ENCODE measurements at places on chromosomes 1 and 21.

GRCh38 chr1:178938959-178939317 lies 68.1 kb upstream of the ANGPTL1 start:
- peak; percentile 50 for DNase-seq

DNA sequence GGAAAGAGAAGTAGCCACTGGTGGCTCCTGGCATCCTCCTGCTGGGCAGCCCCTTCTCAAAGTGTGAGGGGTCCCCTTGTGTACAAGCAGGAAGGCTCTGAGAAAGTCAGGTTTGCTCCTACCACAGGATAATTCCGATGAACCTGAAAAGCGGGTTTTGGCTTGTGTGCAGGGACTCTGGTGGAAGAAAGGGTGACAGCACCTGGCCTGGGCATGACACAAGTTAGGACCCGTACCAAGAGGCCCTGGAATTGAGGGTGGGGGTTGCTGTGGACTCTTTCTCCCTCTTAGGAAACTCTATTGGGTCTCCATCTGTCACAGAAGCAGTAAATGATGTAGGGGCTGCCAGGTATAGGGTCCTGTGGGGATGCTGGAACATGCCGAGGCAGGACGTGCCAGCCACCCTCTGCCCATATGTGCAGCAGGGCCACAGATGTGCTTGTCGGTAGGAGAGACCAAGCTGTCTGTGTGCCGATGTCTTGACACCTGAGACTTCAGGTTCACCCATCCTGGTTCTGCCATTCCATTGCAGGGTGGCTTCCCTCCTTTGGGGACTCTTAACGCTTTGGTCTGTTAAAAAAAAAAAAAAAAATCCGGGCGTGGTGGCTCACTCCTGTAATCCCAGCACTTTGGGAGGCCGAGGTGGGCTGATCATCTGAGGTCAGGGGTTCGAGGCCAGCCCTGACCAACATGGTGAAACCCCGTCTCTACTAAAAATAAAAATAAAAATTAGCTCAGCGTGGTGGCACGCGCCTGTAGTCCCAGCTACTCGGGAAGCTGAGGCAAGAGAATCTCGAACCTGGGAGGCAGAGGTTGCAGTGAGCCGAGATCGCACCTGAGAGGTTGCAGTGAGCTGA lies 9.8 kb downstream of the C1orf35 start:
- no peak for DNase-seq

DNA sequence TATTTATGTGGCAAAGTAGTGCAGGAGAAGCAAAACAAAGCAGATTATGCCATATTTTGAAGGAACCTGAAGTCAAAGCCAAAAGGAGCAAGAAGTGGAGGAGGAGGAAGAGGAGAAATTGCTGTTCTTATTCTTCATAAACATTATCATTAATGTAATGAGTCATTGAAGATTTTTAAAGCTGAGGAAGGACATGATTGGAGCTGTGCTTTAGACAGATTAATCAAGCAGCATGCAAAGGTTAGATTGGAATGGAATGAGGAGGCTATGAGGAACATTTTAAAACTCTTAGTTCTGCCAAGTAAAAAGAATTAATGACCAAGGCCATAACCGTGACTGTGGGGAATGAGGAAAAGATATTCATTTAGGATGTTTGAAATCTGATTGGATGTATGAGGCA lies 33.0 kb upstream of the HSD17B7 start:
- DNase-seq: no peak

- no peak for DNase-seq
Measured at GRCh38 chr1:5125208-5125607, 470.8 kb downstream of the AJAP1 start.

DNA sequence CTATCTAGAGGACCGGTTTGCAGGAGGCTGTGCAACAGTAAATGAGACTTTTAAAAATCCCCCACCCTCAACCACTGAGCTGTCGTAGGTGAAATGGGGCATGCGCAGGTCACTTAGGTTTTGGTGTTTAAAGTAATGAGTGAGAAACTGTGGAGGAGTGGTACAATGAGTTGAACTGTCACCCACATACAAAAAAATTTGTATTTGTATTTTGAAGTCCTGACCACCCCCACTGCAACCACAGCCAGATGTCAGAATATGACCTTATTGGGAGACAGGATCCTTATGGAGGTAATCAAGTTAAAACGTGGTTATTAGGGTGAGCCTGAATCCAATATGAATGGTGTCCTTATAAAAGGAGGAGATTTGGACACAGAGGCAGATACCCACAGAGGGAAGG lies 1.6 kb upstream of the IRF6 start:
- no peak for DNase-seq

DNA sequence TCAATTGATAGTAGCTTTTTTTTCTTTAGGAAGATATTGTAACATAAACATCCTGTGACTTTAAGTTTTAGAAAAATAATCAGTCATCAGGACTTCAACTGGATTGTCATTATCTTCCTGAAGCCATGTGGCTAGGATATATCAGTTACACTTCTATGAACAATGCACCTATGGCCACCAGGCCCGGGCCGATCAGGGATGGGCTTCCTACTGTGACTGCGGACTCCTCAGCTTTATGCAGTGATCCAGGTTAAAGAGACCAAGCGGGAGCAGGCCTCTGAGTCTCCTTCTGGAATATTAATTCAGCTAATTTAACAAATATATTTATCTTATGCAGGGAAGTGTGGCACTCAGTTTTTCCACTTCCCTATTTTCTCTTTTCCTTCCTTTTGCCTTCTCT lies 200.6 kb downstream of the ADGRL2 start:
- DNase-seq: no peak

DNA sequence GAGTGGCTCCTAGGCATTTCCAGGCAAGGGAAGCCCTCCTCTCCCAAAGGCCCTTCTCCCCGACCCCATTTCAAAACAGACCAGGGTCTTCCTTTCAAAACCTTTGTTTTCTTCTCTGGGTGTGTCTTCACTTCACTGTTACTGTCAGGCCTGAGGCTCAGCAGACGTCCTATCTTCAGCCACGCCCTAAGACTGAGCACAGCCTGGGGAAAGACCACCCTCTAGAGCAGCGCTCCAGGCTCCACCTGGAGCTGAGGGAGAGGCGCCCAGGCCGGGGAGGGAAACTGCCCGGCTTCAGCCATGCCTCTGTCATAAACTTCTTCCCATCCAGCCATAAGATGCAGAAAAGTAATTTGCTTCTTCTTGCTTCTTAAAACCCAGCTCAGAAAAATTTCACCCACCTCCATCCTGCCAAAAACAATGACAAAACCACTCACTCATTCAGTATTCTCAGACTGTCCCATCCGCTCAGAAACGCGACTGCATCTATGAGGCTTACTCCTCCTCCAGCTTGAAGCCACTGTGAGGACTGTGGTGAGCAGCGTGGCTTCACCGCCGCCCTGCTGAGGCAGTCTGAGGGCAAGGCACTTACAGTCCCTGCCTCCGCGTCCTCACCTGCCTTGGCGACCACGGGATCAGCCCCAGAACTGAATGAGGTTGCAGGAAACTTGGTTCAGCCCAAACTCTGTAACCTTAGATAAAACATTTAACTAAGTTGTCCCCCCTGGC lies 36.1 kb downstream of the VN1R5 start:
- DNase-seq: peak; percentile 41
